Stimulated activated CD8-positive, alpha-beta memory T cell treated with anti-CD3 and anti-CD28 coated beads, Interleukin-15, amount 100 ng/mL, for 4 hours (primary cell): ENCODE measurements at places on chromosomes 11 and 22.

DNA sequence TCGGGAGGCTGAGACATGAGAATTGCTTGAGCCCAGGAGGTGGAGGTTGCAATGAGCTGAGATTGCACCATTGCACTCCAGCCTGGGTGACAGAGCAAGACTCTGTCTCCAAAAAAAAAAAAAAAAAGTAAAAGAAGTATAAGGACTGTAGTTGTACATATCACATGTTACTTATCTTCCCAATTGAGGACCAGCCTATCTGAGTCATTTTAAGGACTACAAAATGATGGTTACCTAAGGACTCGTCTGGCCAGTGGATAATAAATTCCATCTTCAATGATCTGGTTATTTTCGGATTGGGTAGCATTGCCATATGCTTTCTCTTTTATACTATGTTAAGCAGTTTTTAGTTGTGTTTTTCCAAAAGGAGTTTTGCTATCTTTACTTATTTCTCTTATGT, 55.3 kb downstream of the PPFIA1 start:
- DNase-seq: no peak

GRCh38 chr11:113681711-113682413, 24.2 kb downstream of the TMPRSS5 start:
- DNase-seq: no peak

DNA sequence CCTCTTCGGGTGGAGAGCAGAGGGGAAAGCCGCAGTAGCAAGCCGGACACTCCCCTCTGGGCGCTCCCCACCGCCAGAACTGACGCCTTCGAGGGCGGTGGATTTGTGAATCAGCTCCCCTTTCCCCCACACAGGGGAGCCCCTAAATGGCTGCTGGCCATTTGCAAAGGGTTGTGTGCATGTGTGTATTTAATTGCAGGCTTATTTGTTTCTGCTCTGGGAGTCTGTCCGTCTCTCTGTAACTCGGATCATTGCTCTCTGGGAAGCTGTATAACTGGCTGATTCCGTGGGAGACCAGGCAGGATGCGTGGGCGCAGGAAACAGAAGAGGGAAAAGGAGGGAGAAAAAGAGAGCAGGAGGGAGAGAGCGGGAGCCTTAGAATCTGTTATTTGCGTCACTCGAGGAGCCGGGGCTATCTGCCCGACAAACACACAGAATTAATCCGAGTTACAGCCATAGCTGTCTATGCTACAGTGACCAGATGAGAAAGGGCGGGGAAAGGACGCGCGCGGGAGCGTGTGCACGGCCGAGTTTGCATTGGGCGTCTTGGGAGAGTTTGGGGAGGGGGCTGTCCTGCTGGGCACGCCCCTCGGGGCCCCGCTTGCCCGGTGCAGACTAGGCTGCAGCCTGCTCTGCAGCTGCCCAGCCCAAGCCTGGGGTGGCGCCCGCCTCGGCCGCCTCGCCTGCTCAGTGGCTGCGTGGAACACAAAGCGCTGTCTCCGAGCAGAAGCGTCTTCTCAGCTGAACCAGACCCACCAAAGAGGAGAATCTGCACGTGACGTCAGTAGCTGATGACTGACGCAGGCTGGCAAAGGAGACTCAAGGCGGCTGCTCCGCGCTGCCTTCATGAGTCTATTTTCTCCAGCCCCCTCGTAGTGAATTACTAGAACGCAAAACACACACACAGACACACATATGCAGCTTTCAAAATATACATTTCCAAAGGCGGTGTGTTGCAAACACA, 105.3 kb upstream of the HSD17B12 start:
- DNase-seq: no peak

GRCh38 chr11:92225125-92225567, 528 bp downstream of the FAT3 start:
- no peak for DNase-seq

DNA sequence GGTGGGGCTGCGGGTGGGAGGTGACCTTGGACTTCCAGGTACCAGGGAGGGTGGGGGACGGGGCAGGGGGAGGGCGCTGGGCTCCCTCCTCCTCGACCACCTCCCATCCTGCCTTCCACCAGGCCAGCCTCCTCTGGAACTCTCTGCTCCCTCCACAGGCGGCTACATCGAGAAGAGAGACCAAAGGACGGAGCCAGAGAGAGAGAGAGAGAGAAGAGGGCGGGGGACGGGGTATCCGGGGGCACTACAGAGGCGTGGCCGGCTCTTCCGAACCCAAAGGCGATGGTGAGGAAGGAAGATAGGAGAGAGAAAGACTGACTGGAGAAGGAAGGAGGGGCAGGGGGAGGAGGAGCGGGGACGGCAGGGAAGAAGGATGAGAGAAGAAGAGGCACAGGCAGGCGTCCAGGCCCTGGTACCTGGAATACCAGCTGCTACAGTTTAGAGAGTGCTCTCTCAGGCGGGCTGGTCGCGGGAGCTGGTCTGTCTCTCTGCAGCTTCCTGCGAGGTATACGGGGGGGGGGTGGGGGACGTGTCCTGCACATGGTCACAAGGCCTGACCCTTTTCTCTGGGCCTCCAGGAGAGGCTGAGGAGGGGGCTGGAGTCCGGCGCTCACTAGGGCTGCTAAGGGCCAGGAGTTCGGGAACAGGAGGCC, 38.0 kb downstream of the IGSF9B start:
- DNase-seq: no peak

DNA sequence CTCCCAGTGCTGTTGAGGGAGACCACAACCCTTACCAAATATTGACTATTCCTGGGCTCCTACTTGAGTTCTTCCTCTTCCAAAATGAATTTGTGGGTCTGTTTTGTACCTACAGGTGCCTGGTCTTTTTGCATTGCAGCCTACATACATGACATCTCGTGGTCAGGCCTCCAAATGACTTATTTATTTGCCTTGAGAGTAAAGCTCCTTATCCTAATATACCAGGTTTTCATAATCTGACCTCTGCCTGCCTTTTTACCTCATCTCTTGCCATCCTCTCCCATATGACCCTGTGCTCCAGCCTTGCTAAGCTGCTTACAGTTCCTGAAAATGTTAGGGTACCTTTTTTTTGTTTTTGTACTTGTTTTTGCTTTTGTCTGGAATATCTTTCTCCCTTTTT, 130.4 kb downstream of the UVRAG start:
- DNase-seq: no peak

GRCh38 chr11:106400949-106401570, 323.6 kb downstream of the AASDHPPT start:
- no peak for DNase-seq

- no peak for DNase-seq
Observed at GRCh38 chr22:16922706-16923105, 85.3 kb downstream of the GAB4 start.

DNA sequence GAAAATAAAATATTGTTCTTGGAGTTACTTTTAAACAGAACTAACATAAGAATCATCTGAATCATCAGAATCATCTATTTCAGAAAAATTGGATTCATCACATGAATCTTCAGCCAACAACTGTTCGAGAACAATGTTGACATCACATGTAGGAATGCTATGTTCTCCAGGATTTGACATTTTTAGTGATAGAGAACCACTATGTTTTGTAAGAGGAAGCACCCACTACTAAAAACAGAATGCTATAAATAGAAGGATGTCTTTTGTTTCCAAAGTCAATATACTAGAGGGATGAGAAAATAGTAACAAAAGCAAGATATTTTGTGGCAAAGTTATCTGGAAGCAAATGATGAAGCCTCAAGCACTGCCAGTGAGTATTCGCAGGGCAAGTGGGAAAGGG, 263.4 kb upstream of the DDI1 start:
- DNase-seq: no peak

DNA sequence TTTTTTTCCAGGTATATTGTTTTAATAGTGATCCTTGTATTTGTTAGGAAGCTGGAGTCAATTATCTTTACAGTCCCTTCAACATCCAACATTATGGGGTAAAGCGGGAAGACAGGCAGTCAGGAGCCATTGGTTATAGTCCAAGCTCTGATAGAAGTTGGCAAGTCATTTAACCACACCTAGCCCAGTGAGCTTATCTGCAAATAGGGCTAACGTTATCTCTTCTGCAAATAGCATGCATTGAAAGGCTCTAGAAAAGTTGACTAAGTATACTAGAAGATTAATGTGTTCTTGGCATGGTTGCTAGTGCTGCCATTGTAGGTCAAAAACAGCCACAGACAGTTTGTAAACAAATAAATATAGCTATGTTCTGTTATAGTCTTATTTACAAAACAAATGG, 520.7 kb downstream of the OPCML start:
- no peak for DNase-seq

- no peak for DNase-seq
Observed at GRCh38 chr22:34993548-34993947, 72.4 kb upstream of the ISX start.

- DNase-seq: no peak
Observed at GRCh38 chr11:68977781-68978625, 2.8 kb downstream of the MRGPRD start.

- DNase-seq: no peak
Observed at GRCh38 chr11:121240650-121241303, 51.8 kb upstream of the SC5D start.
